Stimulated activated CD8-positive, alpha-beta memory T cell treated with anti-CD3 and anti-CD28 coated beads, Interleukin-4, amount 100 ng/mL, for 1 hour (primary cell): ENCODE measurements at places on chromosomes 12 and 14.

- no peak for DNase-seq
These were observed 88.8 kb downstream of the NEDD1 start for GRCh38 chr12:96995861-96996260.

DNA sequence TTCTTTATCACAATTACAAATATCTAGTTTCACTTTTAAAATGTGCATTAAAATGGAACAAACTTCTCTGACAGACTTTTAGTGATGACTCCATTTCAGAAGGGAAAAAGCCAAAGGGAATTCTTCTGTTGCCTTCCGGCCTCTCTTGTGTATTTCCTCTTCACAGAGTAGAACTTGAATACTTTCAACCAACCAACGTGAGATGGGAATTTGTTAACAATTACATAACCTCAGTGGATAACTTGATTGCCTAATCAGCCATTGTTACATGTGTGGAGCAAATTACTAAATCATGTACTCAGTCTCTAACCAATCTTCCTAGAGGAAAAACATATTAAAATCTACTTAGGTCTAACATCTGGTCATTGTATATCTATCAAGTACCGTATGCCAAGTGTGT is 291.1 kb downstream of the SYT1 start:
- DNase-seq, result no peak

DNA sequence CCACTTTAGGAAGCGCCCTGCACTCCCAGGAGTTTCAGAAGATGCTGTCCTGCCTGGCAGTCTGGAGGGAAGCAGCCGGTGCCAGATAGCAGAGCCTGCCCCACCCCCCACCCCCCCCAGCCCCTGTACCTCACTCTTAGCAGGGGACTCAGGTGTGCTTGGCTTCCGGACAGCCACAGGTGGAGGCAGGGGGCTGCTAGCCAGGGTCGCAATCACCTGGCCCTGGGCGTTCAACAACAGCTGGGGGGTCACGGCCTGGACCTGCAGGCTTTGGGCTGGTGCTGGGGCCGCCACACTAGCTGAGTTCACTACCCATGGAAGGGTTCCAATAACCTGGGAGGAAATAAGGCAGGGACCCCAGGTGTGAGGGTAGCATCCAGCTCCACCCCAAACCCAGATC is 22.0 kb downstream of the POU6F1 start:
- no peak for DNase-seq

DNA sequence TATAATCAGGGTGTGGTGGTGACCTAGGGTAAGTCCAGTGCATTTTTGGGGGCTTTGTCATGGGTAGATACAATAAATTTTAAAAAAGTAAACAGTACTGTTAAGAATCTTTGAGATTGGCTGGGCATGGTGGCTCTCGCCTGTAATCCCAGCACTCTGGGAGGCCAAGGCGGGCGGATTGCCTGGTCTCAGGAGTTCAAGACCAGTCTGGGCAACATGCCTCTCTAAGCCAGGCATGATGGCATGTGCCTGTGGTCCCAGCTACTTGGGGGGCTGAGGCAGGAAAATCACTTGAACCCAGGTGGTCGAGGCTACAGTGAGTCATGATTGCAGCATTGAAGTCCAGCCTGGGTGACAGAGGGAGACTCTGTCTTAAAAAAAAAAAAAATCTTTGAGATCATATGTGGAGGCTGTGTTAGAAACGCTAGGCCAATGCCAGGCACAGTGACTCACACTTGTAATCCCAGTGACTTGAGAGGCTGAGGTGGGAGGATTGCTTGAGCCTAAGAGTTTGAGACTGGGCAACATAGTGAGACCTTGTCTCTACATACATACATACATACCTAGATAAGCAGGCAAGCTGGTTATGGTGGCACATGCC is 67.7 kb downstream of the PRKCH start:
- DNase-seq, result no peak

- DNase-seq, result no peak
These were observed 27.4 kb upstream of the PTHLH start for GRCh38 chr12:27999970-28000369.

DNA sequence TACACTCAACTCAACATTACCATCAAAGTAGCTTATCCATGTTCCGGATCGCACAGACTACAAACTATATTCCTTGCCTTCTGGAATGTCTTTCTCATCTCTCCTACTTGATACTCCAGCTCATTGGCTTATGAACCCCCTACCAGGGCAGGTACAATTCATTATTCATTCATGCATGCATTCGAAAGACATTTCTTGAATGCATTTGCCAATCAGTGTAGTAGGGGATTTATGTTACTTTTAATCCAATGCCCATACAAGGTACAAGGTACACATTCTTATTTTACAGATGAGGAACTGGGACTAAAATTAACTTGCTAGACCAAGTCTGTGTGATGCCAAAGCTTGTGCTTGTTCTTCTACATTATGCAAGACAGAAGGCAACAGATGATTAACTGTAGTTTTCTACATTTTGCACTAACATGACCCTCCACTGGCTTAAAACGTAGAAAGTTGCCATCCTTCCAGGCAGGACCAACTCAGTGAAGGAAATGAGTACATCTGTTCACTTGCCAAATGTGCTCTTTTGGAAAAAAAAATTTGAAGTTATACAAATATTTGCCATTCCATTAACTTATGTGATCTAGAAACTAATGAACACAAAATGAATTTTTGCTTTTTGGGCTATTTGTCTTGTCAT is 53.8 kb upstream of the KCNJ8 start:
- no peak for DNase-seq

- no peak for DNase-seq
These were observed 35.1 kb downstream of the EIF2S3B start for GRCh38 chr12:10540776-10541205.

DNA sequence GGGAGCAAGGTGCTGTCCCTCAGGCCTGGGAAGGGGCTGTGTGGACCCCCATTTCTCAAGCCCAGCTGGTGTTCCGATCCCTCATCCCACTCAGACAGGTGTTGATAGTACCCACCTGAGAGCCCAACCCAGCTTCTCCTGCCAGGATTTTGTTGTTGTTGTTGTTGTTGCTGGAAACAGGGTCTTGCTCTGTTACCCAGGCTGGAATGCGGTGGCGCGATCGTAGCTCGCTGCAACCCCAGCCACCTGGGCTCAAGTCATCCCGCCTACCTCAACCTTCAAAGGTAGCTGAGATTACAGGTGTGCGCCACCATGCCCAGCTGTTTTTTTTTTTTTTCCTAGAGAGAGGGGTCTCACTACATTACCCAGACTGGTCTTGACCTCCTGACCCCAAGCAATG is 209.9 kb downstream of the PHETA1 start:
- DNase-seq, result no peak

GRCh38 chr14:61064210-61064609 is 83.2 kb downstream of the SLC38A6 start:
- DNase-seq, result no peak

GRCh38 chr14:67533754-67534085 is 630 bp downstream of the PLEKHH1 start:
- no peak for DNase-seq

- no peak for DNase-seq
These were observed 74.6 kb downstream of the DACT1 start for GRCh38 chr14:58712357-58712756.

GRCh38 chr12:93176165-93176564 is 201.6 kb upstream of the NUDT4 start:
- DNase-seq, result no peak

DNA sequence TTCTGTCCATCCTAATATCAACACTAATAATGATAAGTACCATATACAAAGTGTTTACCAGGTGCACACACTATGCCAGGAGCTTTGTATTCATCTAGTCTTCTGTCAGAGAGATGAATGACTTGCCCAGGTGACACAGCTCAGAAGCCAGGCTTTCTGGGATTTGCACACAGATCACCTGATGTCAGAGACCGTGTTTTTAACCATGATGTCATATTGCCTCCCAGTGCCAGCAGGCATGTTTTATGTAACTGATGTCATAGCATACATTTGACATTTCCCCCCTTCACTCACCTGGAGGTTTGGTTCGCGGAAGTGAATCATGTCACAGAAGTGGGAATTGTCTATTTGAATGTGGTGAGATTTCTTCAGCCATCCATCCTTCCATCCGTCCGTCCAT is 5.7 kb downstream of the WSCD2 start:
- DNase-seq, result no peak

GRCh38 chr12:53623548-53624385 is 2.4 kb downstream of the ATF7 start:
- DNase-seq, result no peak

DNA sequence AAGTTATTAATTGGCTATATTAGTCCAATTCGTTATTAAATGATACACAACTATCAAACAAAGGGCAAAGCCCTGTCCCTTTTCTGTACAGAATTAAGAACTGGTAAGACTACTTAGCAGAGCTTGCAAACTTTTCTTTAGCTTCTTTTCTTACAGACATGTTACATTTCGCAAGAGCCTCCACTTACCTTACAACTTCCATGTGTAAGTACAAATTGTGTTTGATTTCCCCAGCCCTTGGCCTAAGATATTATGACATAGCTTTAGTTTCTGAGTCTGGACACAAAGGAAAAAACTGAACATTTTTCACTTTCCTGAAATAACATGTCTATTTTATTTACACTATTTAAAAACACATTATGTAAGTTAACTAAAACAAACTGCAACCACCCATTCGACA is 1.7 kb downstream of the ATF7 start:
- DNase-seq, result no peak

GRCh38 chr14:101817501-101818001 is 56.0 kb downstream of the PPP2R5C start:
- DNase-seq, result no peak

- DNase-seq, result no peak
These were observed 131.8 kb upstream of the MAP1LC3B2 start for GRCh38 chr12:116427200-116427930.

GRCh38 chr12:49014547-49014946 is 4.0 kb downstream of the PRKAG1 start:
- DNase-seq, result no peak

- no peak for DNase-seq
These were observed 8.3 kb downstream of the ATP2B1 start for GRCh38 chr12:89700191-89700810.

- no peak for DNase-seq
These were observed 259.5 kb downstream of the MSRB3 start for GRCh38 chr12:65537978-65538377.

DNA sequence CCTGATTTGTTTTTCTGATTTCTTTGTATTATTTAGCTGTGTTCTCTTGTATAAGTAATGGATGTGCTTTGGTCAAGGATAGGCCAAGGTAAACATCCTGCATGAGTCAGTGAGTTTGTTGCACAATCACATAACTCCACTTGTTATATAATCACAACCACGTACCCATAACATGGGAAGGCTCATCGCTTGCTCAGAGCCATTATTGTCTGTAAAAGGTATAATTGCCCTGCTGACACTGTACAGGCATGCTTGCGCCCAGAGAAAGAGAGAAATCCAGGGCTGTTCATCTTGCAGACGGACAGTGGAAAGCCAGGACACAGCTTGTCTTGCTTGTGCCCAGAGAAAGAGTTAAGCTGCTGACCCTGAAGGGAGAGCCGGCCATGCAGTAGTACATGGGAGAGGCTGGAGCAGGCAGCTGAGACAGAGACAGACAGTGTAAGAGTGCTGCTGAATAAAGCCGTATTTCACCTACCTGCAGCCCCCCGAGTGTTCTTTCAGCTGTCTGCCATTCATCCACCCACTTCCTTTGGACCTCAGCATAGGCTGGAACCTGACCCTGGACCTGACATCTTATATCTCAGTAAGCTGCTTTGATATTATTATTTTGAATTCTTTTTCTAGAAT is 174.7 kb upstream of the DAAM1 start:
- DNase-seq, result no peak

DNA sequence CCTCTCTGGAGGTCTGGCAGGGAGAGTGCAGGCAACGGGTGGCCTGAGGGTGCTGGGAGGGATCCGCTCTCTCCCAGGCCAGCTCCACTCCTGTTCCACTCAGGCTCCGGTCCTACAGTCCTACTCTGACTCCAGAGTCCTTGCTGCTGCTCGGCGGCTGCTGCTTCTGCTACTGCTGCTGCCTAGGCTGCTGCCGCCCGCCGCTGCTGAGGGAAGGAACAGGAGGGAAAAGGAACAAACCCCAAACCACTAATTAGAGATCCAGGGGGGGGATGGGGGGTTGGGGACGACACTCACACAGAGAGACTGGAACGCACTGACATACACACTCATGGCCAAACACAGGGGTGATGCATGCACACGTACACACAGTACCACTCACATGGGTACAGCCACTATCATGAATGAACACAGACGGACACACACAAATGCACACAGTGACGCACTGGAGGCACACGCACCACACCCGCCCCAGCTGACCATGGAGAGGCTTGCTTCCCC is at the start of gene SP7:
TSS of gene SP7 (minus strand) at position 174 of the 501 bp plus-strand sequence. CDS start 708 bp downstream, outside the sequence.
- no peak for DNase-seq

DNA sequence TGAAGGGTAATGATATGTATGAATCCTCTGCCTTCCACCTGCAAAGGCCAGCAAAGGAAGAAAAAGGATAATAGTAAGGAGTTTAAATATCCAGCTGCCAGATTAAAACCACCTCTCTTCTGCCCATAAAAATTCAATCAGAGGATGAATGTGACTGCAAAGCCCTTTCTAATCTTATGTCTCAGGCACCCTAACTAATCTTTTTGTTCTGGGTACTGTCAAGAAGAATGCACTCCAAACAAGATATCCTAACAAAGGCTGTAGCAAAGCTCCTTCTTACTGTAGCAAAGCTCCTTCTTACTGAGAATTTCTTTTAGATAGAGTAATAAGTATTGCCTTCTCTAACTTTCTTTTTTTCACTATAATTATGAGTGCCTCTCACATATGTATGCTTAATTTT is 91.8 kb downstream of the ST8SIA1 start:
- no peak for DNase-seq

DNA sequence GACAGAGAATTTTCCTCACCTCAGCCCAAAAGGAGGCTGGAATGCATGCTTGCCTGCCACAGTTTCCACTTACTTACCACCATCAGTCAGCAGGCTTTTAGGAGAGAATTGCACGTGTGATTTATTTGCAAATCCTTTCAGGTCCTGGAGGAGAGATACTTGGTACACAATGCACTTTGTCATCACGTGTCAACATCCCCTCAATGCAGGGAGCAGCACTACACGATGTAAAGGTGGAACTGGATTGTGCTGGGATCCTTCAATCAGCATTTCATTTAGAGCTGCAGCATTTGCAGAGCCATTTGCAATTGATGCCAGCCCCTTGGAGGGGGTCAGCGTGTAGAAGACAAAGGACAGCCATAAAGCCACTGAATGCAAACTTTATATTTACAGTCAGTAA is 218.1 kb downstream of the GLT1D1 start:
- no peak for DNase-seq
